Suppressor macrophage (primary cell): ENCODE measurements at places on chromosomes 3 and 15.

DNA sequence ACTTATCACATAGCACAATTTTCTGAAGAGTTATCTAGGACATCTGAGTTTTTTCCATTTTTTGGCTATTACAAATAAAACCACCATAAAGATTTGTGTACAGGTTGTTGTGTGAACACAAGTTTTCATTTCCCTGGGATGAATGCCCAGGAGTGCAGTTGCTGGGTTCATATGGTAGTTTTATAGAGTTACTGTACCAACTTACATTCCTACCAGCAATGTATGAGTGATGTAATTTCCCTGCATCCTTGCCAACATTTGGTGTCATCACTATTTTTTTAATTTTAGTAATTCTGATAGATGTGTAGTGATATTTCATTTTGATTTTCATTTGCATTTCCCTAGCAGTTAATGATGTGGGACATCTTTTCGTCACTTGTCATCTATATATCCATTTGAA, 20.5 kb downstream of the FILIP1L start:
- no peak for DNase-seq

GRCh38 chr3:45748068-45748467, 48.3 kb downstream of the SLC6A20 start:
- DNase-seq = no peak

- no peak for DNase-seq
These were observed 5.9 kb upstream of the MORF4L1 start for GRCh38 chr15:78866803-78867202.

- DNase-seq = peak; percentile 28
These were observed 54.2 kb downstream of the B3GALNT1 start for GRCh38 chr3:161050935-161051334.

- no peak for DNase-seq
These were observed 5.5 kb downstream of the ABTB1 start for GRCh38 chr3:127678315-127678599.

DNA sequence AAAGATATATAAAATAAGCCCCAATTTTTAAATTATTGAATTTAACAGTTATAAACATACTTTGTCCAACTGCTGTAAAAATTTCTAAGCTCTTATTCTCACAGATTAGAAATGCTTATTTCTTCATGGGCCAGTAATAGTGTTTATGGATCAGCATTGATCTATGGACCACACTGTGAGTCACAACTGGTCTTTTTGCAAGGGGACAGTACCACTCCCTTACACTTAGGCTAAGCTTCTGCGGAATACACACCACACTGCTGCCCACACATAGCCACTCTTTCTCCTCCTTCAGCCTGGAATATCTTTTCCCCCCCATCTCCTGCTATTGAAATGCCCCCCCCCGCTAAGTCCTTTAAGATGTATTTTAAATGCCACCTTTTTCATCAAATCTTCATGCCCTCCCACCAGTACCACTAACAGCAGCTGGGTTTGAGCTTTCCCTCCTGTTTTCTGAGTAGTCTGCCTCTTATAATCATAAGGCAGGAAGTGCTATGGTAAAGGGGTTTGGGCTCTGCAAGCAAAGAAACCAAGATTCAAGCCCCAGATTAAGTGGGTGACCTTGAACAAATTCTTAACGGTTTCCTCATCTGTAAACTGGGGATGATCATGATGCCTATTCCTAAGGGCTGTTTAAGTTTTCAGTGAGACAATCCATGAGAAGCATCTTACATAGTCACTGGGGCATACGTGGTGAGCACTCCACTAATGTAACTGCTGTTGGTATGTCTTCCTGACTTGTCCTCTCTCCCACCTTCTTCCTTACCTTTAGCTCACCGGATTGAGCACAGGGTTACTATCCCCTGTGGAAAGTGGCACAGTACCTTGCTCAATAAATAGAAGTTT, 69.2 kb downstream of the DCUN1D1 start:
- DNase-seq = no peak

DNA sequence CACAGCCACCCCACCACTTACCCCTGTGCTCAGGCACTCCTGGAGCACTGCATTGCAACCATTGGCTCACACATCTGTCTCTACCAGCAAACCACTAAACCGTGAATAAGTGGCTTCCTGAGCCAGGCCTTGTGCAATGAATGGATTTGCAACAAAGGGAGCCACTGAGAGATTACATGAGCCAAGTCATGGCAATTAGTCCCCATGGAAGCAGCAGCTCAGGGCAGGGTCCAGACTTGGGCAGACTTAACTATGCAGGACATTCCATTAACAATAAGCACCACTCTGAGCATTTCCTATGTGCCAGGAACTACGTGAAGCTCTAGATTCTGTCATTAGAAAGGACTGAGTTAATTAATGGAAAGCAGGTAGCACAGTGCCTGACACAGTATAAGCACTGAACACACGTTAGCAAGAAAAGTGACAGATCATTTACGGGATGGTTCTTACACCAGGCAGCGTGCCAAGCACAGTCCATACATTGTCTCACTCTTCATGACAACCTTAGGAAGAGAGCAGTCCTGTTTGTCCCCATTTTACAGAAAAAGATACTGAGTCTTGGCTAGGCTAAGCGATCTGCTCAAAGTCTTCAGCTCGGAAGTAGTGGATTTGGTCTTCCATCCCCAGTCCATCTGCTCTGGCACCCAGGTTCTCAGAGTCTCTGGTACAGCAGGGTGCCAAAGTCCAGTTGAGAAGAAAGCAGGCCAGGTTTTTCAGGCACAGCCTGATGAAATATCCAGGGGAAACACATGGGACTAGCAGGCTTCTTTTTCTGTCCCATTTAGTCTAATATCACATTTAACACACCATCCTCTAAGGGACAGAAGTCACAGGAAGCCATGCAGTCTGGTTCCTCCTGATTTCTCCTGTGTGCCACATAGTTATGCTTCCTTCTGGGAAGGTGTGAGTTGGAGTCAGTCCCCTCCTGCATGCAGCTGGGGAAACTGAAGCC, 44.1 kb downstream of the LIPC start:
- peak; percentile 37 for DNase-seq

GRCh38 chr3:123375014-123375940, 73.6 kb downstream of the ADCY5 start:
- no peak for DNase-seq

DNA sequence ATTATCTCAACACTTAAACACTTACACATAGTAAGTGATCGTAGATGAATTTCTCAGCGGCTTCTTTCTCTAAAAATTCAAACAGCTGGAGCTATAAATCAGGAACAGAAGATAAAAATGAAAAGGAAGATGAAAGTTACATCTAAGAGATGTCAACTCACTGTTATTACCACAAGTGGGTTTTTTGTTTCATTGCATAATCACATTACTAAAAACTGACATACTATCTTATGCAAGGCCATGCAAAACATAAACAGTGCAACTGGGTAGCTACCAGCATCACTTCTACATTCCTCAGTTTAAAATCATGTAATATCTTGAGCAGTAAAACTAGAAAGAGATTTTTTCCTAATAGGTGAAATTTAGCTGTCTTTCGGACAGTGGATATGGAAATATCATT, 14.9 kb downstream of the MINDY4B start:
- no peak for DNase-seq

GRCh38 chr3:143326983-143327778, 207.6 kb downstream of the CHST2 start:
- DNase-seq = peak; percentile 11

GRCh38 chr15:73082812-73083211, 30.5 kb downstream of the NEO1 start:
- no peak for DNase-seq

- no peak for DNase-seq
These were observed 121.0 kb downstream of the SSR3 start for GRCh38 chr3:156433910-156434309.

DNA sequence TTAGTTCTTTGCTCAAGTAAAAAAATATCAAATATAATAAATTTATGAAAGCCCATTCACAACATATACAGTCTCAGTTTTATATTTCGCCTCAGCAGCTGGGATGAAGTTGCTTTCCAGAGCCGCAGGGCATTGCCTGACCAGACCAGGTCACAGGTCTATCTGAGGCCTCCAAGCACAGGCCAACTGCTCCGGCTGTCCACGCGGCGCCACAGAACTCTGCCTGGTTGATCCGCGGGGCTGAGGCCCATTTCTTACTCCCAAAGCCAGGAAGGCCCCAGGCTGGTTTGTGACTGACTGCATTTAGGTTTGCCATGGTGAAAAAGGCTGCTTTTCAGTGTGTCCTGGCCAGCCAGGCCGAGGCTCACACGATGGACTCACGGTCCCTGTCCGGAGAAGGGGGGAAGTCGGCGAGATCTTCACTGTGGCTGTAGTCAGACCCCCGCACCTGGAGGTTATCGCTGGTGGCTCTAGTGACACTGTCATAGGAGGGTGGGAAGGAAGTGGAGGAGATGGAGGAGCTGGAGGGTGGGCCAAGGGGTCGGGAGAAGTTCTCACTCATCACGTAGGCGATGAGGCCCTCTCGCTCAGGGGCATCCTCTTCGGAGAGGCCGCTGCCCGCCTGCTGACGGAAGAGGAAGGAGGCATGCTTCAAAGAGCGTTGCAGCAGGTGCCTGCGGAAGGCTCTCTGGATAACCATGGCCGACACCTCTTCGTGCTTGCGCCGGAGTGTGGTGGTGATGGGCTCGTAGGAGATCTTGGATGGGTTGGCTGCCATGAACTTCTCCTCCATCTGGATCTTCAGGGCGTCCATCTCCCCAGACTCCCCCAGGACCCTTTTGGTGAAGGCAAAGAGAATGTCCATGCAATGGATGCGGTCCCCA, 54.1 kb downstream of the EXOG start:
- no peak for DNase-seq

DNA sequence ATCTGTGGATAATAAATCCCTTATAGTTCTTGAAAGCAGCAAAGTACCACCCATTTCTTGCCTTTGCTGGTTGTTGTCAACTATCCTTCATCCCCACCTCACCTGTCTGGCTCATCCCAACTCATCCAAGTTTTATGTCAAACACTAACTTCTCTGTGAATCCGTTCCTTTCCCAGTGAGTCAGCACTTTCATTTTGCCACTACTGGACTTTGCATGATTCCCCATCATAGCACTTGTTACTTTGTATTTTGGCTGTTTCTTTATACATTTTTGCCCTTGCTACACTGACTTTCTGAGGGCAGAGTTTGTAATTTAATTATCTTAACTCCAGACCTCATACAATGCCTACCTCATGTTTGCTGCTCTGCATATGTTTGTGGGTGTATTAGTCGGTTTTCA, 90.8 kb upstream of the RORA start:
- no peak for DNase-seq

GRCh38 chr3:16352428-16352827, 87.4 kb downstream of the OXNAD1 start:
- no peak for DNase-seq

DNA sequence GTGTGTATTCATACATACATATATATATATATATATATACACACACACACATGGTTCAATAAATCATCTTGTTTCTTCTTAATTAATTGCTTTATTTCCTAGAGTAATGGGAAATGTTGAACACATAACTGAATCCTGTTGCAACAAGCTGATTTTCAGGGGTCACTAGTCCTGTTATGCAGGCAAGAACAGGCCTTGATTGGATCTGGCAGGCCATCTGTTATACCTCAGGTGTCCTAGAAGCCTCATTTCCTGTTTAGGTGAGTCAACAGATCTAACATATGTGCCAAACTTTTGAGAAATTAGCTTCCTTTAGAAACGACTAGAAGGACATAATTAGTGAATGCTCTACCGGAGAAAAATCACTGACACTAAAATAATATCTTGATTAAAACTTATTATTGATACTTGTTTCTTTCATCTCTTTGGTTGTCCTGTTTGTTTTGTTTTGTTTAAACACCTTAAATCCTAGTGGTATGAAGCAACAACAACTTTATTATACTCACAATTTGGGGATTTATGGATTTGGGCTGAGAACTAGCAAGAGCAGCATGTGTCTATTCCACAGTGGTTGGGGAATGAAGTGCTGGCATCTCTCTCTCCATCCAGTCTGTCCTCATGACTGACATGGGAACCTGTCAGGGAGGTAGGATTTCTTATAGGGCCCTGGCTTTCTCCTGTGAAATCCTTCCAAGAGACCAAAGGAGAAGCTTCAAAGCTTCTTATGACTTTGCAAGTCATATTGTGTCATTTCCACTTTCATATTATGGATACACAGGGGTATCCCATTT, 552.6 kb downstream of the NSUN3 start:
- DNase-seq = no peak

DNA sequence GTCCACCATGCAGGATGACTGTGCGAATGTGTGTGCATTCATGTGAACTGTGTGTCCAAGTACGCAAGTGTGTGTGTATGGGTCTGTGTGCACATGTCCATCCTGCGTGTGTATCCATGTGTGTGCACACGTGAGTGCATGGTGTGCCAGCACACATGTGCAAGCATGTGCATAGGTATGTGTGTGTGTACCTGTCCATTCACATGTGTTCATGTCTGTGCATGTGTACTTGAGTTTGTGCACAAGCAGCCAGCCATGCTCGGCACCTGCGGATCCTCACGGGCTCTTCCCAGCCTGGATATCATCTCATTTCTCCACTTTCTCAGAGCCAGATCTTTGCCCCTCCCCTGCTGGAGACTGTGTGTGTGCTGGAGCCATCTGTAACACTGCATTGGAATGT, 18.7 kb upstream of the PLXNA1 start:
- DNase-seq = no peak

DNA sequence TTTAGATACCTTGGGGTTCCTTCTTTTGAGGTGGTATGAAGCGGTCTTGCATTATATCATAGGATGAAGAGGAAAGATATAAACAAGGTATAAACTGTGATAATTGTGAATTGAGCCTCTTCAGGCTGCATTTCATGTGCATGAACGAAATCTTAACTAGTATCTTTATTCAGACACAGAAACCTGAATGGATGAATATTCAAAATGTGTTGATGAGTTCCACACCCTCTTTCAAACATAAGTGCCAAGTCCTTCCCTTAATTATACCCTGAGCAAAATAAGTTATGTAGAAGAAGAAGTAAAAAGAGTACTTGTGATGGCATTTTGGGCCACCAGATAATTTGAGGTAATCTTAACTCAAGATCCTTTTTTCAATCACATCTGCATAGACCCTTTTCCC, 103.1 kb upstream of the CFAP20DC start:
- DNase-seq = no peak
